Stimulated activated CD8-positive, alpha-beta memory T cell treated with anti-CD3 and anti-CD28 coated beads, Interleukin-4, amount 100 ng/mL, for 4 hours (primary cell): ENCODE measurements at places on chromosomes 2 and 18.

GRCh38 chr2:67716895-67717396 lies 319.8 kb downstream of the ETAA1 start:
- no peak for DNase-seq

DNA sequence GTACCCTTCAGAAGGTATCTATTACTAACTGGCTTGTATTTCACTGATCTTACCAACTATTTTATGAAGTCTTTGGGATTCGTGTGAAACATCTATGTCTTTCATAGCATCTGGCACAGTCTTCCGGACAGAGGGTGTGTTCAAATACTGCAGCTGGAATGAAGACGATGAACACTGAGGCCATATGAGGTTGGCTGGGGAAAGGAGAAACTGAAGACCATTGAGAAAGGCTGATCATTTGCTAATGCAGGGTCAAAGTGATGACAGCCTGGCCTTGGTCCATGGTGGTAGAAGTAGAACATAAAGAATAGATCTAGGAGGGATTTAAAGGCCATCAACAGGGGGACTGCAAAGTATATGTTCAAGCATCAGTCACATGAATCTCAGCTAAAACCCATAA lies 132.7 kb downstream of the CCBE1 start:
- no peak for DNase-seq

- no peak for DNase-seq
Measured at GRCh38 chr2:55809875-55810621, 113.5 kb downstream of the EFEMP1 start.

DNA sequence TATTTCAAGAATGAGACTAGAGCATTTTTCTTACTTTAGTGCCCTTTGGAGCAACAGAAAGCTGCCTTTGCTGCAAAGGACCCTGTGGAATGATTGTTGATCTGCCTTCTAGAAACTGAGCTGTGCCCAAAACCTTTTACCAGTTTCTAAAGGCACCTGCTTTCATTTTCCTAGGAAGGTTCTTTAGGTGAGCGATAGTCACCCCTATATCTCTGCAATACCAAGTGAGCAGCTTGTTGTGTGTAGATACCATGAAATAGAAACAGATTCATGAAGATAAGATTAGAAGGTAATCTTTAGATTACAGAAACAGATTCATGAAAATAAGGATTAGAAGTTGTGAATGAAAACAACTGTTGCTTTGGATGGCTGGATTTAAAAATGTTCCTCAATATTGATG lies 202.3 kb downstream of the PLCL1 start:
- DNase-seq: no peak

DNA sequence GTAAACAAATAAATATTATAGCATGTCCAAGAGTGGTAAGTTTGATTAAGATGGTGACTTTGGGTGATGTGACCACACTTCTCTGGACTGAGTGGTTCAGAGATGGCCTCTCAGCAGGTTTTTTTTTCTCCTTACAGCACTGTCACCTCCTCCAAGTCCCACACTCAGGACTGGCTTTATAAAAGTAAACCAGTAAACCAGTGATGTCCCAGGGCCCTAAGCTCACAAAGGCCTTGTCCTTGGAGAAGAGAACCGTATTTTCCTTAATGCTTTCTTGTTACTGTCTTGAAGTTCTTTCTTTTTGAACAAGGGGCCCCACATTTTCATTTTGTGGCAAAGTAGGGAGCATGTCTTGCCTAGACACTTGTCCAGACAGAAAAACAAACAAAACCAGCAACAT lies 274.0 kb downstream of the MYCN start:
- DNase-seq: no peak

DNA sequence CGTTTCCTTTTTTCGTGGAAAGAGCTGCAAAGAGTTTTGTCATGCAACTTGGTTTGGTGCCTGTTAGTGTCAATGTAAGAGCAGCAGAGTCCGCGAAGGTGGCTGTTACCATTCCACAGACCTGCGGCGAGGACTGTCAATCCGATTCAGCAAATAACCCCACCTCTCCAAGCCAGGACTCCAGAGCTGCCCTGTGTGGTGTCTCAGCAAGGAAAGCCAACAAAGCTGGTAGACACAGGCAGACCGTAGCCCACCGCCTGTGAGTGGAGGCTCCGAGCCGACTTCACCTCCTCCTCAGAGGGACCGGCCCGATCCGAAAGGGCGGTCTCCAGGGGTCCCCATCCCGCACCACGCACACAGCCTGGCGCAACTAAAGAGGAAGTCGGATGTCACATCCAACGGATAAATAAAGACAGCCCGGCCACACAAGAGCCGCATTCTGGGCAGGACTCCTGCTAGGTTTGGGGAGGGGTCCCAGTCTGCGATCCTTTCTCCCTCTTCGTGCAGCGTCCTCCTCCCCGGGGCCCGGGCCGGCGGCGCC lies 819 bp downstream of the ANKRD44 start:
- DNase-seq: peak; percentile 45

GRCh38 chr2:9939587-9940485 lies 11.7 kb upstream of the GRHL1 start:
- DNase-seq: no peak

DNA sequence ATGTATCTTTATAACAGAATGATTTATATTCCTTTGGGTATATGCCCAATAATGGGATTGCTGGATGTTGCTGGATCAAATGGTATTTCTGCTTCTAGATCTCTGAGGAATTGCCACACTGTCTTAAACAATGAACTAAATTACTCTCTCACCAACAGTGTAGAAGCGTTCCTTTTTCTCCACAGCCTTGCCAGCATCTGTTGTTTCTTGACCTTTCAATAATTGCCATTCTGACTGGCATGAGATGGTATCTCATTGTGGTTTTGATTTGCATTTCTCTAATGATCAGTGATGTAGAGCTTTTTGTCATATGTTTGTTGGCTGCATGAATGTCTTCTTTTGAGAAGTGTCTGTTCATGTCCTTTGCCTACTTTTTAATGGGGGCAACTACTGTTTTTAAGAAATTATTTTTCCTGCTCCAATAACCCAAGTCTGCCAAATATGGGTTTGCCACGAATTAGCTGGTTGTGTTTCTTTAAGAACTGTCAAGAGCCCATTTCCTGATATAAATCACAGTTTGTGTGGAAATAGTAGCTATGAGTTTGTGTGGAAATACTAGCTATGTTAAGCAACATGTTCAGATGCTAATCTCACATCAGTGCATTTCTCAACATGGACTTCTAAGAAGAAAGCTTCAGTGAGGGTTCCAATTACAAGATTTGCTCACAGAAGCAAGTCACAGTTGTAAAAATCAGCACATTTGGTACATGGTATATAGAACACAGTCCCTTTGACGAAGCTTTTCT lies 259.4 kb downstream of the ANAPC1 start:
- DNase-seq: no peak

- no peak for DNase-seq
Measured at GRCh38 chr2:241463276-241464135, 44.9 kb downstream of the STK25 start.

DNA sequence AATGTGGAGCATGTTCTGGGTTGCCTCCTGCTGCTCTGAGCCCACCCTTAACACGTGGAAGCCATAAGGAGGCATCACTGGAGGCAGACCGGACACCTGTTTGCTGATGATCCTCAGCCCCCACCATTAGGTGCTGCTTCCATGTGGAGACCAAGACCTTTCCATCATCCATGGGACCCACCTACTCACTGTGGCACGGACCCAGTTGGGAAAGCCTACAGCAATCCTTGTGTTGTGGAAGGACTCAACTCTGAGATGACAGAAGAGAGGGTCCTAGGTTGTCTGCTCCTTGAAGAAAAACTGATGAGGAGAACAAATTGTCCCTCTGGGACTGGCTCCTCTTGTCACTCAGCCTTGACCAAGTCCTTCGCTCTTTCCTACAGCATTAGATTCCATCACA lies 86.5 kb upstream of the RAB12 start:
- DNase-seq: no peak

DNA sequence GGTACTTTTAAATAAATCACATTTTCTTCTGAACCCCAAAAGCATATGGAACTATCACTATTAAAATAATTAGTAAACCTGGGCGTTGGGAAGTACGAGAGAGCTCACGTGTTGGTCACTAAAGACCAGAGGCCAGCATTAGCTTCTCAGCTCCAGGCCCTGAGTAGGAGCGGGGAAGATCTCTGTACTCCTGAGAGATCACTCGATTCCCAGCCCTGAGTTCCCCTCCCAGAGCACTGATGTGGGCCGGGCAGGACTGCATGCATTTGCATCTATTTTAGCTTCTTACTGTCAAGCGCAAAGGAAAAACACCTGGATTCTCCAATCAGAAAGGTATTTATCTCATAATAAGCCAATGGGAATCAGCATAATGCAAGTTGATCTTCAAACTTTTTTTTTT lies 6.2 kb downstream of the PXDN start:
- no peak for DNase-seq

DNA sequence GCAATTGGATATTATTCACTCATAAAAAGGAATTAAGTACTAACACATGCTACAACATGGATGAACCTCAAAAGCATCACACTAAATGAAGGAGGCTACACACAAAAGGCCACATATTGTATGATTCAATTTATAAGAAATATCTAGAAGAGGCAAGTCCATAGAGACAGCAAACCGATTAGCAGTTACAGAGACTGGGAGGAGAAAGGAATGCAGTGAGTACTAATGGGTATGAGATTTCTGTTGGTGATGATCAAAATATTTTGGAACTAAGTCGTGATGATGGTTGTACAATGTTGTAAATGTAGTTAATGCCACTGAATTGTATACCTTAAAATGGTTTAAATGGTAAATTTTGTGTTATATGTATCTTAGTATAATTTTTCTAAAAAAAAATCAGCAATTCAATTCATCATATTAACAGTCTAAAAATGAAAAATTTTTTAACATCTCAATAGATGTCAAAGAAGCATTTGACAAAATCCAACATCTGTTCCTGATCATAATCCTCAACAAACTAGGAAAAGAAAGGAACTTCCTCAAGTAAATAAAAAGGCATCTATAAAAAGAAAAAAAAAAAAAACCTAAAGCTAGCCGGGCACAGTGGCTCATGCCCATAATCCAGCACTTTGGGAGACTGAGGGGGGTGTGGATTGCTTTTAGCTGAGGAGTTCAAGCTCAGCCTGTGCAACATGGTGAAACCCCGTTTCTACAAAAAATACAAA lies 98.1 kb downstream of the TGIF1 start:
- no peak for DNase-seq

GRCh38 chr2:116580209-116580608 lies 1234.3 kb upstream of the DDX18 start:
- DNase-seq: no peak

- DNase-seq: no peak
Measured at GRCh38 chr2:27038012-27038411, 5.2 kb downstream of the TMEM214 start.

DNA sequence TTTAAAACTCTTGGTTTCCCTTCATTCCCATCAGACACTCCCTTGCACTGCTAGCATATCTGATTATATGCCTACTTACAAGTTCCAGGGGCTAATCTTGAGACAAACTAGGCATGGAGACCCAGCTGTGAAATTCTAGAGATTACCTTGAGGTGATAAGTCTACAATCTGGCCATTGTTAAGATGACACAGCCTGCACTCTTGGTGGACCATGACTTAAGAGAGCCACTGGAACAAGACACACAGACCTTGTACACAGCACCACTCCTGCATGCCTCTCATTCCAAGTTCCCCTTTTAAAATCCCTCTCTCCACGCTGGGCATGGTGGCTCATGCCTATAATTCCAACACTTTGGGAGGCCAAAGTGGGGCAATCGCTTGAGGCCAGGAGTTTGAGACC lies 387.2 kb upstream of the DCC start:
- no peak for DNase-seq

DNA sequence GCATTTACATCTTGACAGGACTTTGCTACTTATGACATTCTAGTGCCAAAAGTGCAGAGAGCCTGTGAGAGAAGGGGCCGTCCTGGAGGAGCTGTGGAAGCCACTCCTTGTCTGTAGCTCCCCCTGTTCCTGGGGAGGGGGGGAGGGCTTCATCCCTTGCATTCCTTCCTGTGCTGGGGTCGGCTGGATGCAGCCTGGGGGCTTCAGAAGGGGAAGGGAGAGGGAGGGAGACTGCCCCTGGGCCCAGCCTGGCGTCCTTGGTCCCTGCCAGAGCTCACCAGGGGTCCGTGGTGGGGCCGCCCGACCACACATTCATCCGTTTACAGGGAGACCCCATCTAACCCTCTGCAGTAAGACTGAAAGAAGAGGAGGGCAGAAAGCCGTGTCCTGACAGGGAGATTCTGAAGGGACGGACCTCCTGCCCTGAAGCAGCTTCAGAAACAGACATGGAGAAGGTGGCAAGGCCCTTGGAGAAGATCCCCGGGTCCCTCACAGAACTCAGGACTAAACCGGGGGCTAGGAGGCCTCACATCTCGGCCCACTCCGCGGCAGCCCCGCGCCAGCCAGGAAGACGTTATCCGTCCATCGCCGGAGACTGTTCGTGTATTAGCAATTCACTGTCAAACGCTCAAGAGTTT lies 258.3 kb upstream of the SALL3 start:
- no peak for DNase-seq

DNA sequence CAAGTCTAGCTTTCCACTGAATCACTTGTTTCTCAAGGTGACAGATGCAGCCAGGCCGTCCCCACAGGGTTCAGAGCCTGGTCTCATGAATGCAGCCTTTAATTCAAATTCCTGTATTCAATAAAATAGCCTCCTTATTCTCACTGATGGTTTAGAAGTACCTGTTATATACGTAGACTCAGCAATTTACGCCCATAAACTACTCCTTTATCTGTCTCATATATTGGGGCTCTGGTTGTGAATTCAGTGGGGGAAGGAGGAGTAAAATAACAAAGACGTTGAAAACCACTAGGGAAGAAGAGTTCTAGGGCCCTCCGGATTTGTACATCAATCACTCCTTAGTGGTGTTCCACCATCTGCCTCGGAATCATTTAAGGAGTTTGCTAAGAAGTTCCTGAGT lies 1.7 kb downstream of the OBSL1 start:
- no peak for DNase-seq

GRCh38 chr2:157837851-157838441 lies 38.2 kb downstream of the ACVR1 start:
- DNase-seq: no peak

- no peak for DNase-seq
Measured at GRCh38 chr2:149735237-149735958, 147.8 kb upstream of the MMADHC start.

GRCh38 chr2:150309311-150310080 lies 178.0 kb downstream of the RND3 start:
- no peak for DNase-seq

- DNase-seq: no peak
Measured at GRCh38 chr2:217092710-217093379, 233.0 kb upstream of the TNP1 start.

DNA sequence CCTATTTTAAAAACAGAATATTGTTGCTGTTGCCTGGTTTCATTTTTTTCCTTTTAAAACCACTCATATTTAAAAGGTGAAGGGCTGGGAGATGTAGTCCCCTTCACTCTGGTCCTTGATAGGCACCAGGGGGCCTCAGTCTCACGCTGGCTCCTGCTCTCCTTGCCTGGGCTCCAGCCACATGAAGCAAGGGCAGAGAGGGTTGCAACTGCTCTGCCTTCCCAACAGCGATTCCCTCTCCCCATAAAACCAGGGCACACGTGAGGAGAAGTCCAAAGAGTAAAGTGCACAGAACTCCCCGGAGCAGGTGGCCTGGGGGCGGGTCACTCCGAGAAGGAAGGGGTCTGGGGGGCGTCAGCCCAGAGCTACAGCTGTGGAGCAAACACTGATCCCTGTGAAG lies 12.8 kb downstream of the TMEM127 start:
- DNase-seq: no peak

- no peak for DNase-seq
Measured at GRCh38 chr2:37119157-37119556, 34.8 kb downstream of the GPATCH11 start.

- DNase-seq: no peak
Measured at GRCh38 chr2:44716131-44716530, 225.4 kb upstream of the SIX3 start.
